ENCODE measurements at places on chromosomes 3 and 15. TPM values are rescaled to one million over a fixed set of nuclear protein-coding genes. Genes with fewer than 3 reads are reported as not detected.

The STARD5 gene
- total RNA-seq = 0.63 TPM

The INTS14 gene
- 40.9 TPM for total RNA-seq

The UBAP1L gene
- 0.07 TPM for total RNA-seq

The TCAIM gene
- 25.0 TPM for total RNA-seq

The GOLGA6L26 gene
- not detected for total RNA-seq

The FBXO40 gene
- not detected for total RNA-seq

The DUOX1 gene
- 0.22 TPM for total RNA-seq

The POLQ gene
- total RNA-seq = 9.2 TPM

The VGLL4 gene
- total RNA-seq = 52.4 TPM

The GP5 gene
- total RNA-seq = not detected

The RASA2 gene
- total RNA-seq = 10.1 TPM

The TGM4 gene
- not detected for total RNA-seq

The CACNA2D3 gene
- total RNA-seq = 0.14 TPM

The PRTG gene
- 10.1 TPM for total RNA-seq

The GRAMD1C gene
- 1.6 TPM for total RNA-seq

The SPTBN5 gene
- total RNA-seq = 0.51 TPM

The TIMMDC1 gene
- 85.3 TPM for total RNA-seq

The C3orf20 gene
- not detected for total RNA-seq

The SLC28A2 gene
- total RNA-seq = not detected

The ADAMTSL3 gene
- total RNA-seq = 0.58 TPM

The CHRNA5 gene
- 15.3 TPM for total RNA-seq

The IL20RB gene
- 0.14 TPM for total RNA-seq

The EFCAB12 gene
- total RNA-seq = not detected

The STRC gene
- total RNA-seq = 0.07 TPM

The FSTL1 gene
- total RNA-seq = 179 TPM

The ZNF660 gene
- total RNA-seq = 2.5 TPM

The USF3 gene
- total RNA-seq = 5.9 TPM

The SNTN gene
- not detected for total RNA-seq

The SLC51B gene
- total RNA-seq = not detected

The TM4SF4 gene
- total RNA-seq = 0.29 TPM

The CCR2 gene
- total RNA-seq = not detected

The IMPG2 gene
- under 0.01 TPM for total RNA-seq

The GOLGA8G gene
- not detected for total RNA-seq

The CFAP91 gene
- 2.2 TPM for total RNA-seq

The SEMA3B gene
- 29.5 TPM for total RNA-seq

The NUTM1 gene
- not detected for total RNA-seq

The SPESP1 gene
- total RNA-seq = 2.1 TPM

The CYB561D2 gene
- total RNA-seq = 38.5 TPM

The RNF111 gene
- 10.4 TPM for total RNA-seq

The AMT gene
- total RNA-seq = 2.5 TPM

The GRIP2 gene
- not detected for total RNA-seq

The NMNAT3 gene
- 2.5 TPM for total RNA-seq
